Liver (tissue), 10 donors: ENCODE measurements at places on chromosomes 3 and 15.

GRCh38 chr3:45943207-45943846 is at the start of gene CXCR6:
TSS of gene CXCR6 (plus strand) at chr3:45943464. CDS start at chr3:45946482, 3,018 bp downstream.
- H3K27me3 ChIP-seq, result no peaks in the 10 kb centered on the region
- no peak for DNase-seq
- H3K36me3 ChIP-seq, result no peaks in the 10 kb centered on the region
- no peak within 1 kb of the TSS for H3K4me3 ChIP-seq
- H3K4me1 ChIP-seq, result no peaks in the 10 kb centered on the region

GRCh38 chr15:36831125-36831903 is 251.9 kb downstream of the CDIN1 start:
- DNase-seq, result no peak
- no peak overlapping the region for H3K27ac ChIP-seq
- H3K27me3 ChIP-seq, result no peaks in the 10 kb centered on the region
- H3K4me1 ChIP-seq, result no peaks in the 10 kb centered on the region
- H3K36me3 ChIP-seq, result no peaks in the 10 kb centered on the region

GRCh38 chr15:67178569-67179210 is 75.8 kb downstream of the AAGAB start:
- peaks cover 2% of the 10 kb centered on the region for H3K4me1 ChIP-seq
- H3K27ac ChIP-seq, result peak overlapping the region; percentile 16
- no peak overlapping the region for H3K4me3 ChIP-seq
- H3K36me3 ChIP-seq, result peaks cover 5% of the 10 kb centered on the region
- no peak for DNase-seq

GRCh38 chr3:99537416-99537815 is 101.0 kb upstream of the COL8A1 start:
- DNase-seq, result no peak
- H3K4me3 ChIP-seq, result no peak overlapping the region
- H3K27me3 ChIP-seq, result peaks cover 4% of the 10 kb centered on the region
- H3K27ac ChIP-seq, result no peak overlapping the region

DNA sequence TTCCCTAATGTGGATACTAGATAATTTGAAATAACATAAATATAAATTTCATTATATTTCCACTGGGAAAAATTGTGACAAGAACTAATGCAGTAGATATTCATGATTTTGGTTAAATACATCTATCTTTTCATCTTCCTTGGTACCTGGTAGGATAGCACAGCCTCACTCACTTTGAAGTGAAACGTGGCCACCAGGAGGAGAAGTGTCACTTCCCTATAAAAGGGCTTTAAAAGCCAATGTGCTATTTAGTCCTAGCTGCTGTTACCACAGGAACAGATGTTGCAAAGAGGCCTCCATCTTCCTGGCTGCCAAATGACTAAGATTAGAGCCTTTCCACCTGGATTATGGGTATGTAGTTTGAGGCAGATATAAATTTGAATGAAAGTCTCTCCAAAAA is 140.0 kb downstream of the PLOD2 start:
- no peaks in the 10 kb centered on the region for H3K4me1 ChIP-seq
- no peak overlapping the region for H3K27ac ChIP-seq
- H3K4me3 ChIP-seq, result no peak overlapping the region
- no peaks in the 10 kb centered on the region for H3K36me3 ChIP-seq
- no peaks in the 10 kb centered on the region for H3K27me3 ChIP-seq
- no peak for DNase-seq
